ENCODE measurements at places on chromosomes 6 and 20. TPM values are rescaled to one million over a fixed set of nuclear protein-coding genes. Genes with fewer than 3 reads are reported as not detected.

DNA sequence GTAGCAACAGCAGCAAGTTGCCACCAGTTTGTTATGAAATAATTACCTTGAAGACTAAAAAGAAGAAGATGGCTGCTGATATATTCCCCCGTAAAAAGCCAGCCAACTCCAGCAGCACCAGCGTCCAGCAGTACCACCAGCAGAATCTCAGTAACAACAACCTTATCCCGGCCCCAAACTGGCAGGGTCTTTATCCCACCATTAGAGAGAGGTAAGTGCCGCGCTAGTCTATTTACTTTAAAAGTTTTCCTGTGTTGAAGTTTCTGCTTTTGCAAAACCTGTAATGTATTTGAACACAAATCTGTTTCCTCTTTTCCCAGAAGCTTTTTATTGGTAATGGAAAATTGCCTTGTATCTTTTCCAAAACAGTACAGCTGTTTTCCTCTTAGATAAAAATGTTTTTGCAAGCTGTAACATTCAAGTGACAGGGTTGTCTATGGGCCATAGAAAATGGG, 725 bp downstream of the BTBD3 start:
- H3K4me1 ChIP-seq, result no peaks in the 10 kb centered on the region
- no peak overlapping the region for H3K4me3 ChIP-seq
- no peaks in the 10 kb centered on the region for H3K36me3 ChIP-seq
- H3K27me3 ChIP-seq, result no peaks in the 10 kb centered on the region
- peak overlapping the region; percentile 75 for H3K27ac ChIP-seq
- DNase-seq, result no peak

DNA sequence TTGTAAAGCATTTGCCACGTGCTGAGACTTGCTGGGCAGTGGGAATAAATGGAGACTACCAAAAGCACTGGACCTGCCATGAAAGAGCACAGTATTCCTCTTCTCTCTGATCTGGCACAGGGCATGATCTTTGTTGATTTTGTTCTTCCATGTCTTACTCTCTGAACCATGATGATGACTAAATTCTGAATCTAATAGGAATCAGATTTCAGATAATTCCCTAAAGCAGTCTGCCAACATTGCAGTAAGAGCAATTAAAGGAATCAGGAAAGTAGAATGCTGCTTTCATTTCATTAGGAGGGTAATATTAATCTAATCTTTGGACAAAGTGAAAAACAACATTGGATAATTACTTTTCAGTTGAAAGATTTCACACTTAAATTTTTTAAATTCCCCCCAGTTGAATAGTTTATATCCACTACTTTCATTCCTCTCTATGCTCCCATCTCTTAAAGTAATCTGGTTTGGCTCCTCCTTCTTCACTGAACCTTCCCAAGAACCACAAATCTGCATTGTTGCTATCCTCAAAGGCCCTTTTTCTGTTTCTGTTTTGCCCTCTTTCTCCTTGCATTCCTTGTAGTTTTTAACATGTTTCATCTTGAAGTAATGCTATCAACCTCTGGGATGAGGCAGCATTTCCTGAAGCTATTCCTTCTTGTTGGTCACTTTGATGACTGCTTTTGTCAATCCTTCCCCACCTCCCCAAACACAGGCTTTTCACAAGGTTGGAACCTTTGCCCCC, 243.2 kb upstream of the TENT5A start:
- H3K36me3 ChIP-seq, result no peaks in the 10 kb centered on the region
- H3K4me1 ChIP-seq, result no peaks in the 10 kb centered on the region
- DNase-seq, result no peak
- no peaks in the 10 kb centered on the region for H3K27me3 ChIP-seq

GRCh38 chr6:17099401-17100059, 2.3 kb upstream of the STMND1 start:
- H3K27me3 ChIP-seq, result peaks cover 11% of the 10 kb centered on the region
- no peak overlapping the region for H3K27ac ChIP-seq
- DNase-seq, result no peak
- peaks cover 16% of the 10 kb centered on the region for H3K4me1 ChIP-seq
- no peaks in the 10 kb centered on the region for H3K36me3 ChIP-seq

GRCh38 chr6:82086944-82087343, 160.6 kb downstream of the IBTK start:
- no peaks in the 10 kb centered on the region for H3K27me3 ChIP-seq
- DNase-seq, result no peak
- H3K4me3 ChIP-seq, result no peak overlapping the region

DNA sequence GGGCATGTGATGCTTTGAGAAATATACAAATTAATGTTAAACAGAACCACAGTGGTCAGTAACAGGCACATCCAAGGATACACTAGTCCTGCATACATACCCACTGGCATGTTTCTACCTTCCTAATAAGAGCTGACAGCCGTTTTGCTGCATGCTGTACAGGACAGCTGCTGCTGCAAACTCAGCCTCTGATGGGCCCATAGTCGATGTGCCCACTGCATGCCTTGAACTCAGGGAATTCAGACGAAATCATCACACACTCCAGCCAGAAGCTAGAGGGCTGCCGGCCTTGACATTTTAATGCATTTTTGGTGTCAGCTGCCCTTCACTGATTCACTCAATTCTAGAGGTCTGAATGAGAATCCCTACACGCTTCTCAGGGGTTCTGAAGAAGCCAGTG, 29.3 kb downstream of the FKBP1A start:
- no peak overlapping the region for H3K27ac ChIP-seq
- H3K4me1 ChIP-seq, result peaks cover 4% of the 10 kb centered on the region
- no peaks in the 10 kb centered on the region for H3K36me3 ChIP-seq
- no peak for DNase-seq
- H3K27me3 ChIP-seq, result no peaks in the 10 kb centered on the region

- H3K4me3 ChIP-seq, result no peak overlapping the region
- no peaks in the 10 kb centered on the region for H3K36me3 ChIP-seq
- no peak overlapping the region for H3K27ac ChIP-seq
- no peak for DNase-seq
These were observed 142.8 kb downstream of the COL21A1 start for GRCh38 chr6:56104591-56104990.

GRCh38 chr6:25469797-25470388, 182.1 kb upstream of the SCGN start:
- no peaks in the 10 kb centered on the region for H3K27me3 ChIP-seq
- no peaks in the 10 kb centered on the region for H3K4me1 ChIP-seq
- no peaks in the 10 kb centered on the region for H3K36me3 ChIP-seq
- no peak overlapping the region for H3K27ac ChIP-seq
- DNase-seq, result no peak

DNA sequence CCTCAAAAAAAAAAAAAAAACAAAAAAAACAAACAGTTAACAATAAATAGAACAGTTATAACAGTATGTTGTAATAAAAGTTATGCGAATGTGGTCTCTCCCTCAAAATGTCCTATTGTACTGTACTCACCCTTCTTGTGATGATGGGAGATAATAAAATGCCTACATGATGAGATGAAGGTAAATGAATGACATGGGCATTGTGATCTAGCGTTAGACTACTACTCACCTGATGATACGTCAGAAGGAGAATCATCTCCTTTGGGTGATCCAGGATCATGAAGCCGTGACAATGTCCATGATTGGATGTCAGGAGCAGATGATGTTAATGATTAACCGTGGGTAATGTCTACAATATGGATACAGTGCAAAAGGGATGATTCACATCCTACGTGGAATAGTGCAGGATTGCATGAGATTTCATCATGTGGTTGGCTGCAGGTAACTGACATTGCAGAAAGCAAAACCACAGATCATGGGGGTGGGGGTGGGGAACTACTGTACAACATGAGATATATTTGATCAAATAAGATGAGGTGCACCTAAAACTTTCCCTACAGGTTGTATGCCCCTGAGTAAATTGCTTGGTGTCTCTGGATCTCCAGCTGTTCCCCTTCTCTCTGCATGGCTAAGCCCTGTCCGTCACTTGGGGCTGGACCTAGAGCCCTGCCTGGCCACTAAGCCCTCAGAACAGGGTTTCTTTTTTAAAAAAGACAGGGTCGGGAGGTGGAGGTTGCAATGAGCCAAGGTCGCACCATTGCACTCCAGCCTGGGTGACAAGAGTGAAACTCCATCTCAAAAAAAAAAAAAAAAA, 6.2 kb upstream of the RBCK1 start:
- peaks cover 8% of the 10 kb centered on the region for H3K4me1 ChIP-seq
- H3K4me3 ChIP-seq, result no peak overlapping the region
- no peaks in the 10 kb centered on the region for H3K36me3 ChIP-seq

Gene SOX4
- polyA plus RNA-seq, result 72.7 TPM

Gene SLC32A1
- polyA plus RNA-seq, result not detected

Gene PBOV1
- polyA plus RNA-seq, result not detected

Gene PDYN
- polyA plus RNA-seq, result not detected

Gene MEP1A
- polyA plus RNA-seq, result 38.9 TPM
